ENCODE measurements at places on chromosomes 2 and 18. TPM values are rescaled to one million over a fixed set of nuclear protein-coding genes. Genes with fewer than 3 reads are reported as not detected.

HOXD11 gene
- total RNA-seq = not detected

UGT1A8 gene
- not detected for total RNA-seq

IL36RN gene
- total RNA-seq = not detected

SPP2 gene
- not detected for total RNA-seq

KCNE4 gene
- total RNA-seq = 2.5 TPM

CRYGD gene
- total RNA-seq = 1.2 TPM

POTEC gene
- total RNA-seq = not detected

GPAT2 gene
- 0.49 TPM for total RNA-seq

ANKRD23 gene
- 5.2 TPM for total RNA-seq

GALNT14 gene
- 10.1 TPM for total RNA-seq

GLI2 gene
- 2.7 TPM for total RNA-seq

CASP10 gene
- 2.0 TPM for total RNA-seq

MREG gene
- total RNA-seq = 2.2 TPM

KIF5C gene
- 366 TPM for total RNA-seq

TSPYL6 gene
- under 0.01 TPM for total RNA-seq

PRLH gene
- not detected for total RNA-seq

TTR gene
- total RNA-seq = 0.25 TPM

WDR7 gene
- 79.2 TPM for total RNA-seq

CFAP53 gene
- 0.74 TPM for total RNA-seq

BOLL gene
- not detected for total RNA-seq

SP5 gene
- total RNA-seq = 9.3 TPM

SPHKAP gene
- total RNA-seq = 37.4 TPM

ST6GAL2 gene
- 76.0 TPM for total RNA-seq

NEU4 gene
- total RNA-seq = 1.5 TPM

SCTR gene
- 0.49 TPM for total RNA-seq

DYNAP gene
- not detected for total RNA-seq

INHBB gene
- 4.9 TPM for total RNA-seq

ZNF519 gene
- 40.3 TPM for total RNA-seq

CYRIA gene
- total RNA-seq = 189 TPM

IAH1 gene
- 49.2 TPM for total RNA-seq

KLHL41 gene
- total RNA-seq = 1.7 TPM

DCDC2C gene
- 0.49 TPM for total RNA-seq

KHK gene
- total RNA-seq = 5.9 TPM

GREB1L gene
- total RNA-seq = 0.74 TPM

HTR2B gene
- 0.25 TPM for total RNA-seq

CFC1 gene
- total RNA-seq = 0.49 TPM

CXCR4 gene
- total RNA-seq = 32.9 TPM

Measured in temporal lobe (tissue), 4 donors.